Left ventricle myocardium superior (tissue), 1 donor: ENCODE measurements at places on chromosomes 1 and 21. TPM values are rescaled to one million over a fixed set of nuclear protein-coding genes. Genes with fewer than 3 reads are reported as not detected.

- DNase-seq = no peak
Measured at GRCh38 chr1:246165826-246166709, 341.0 kb downstream of the SMYD3 start.

GRCh38 chr1:167599957-167600581 lies 30.0 kb upstream of the RCSD1 start:
- peak; percentile 34 for DNase-seq

DNA sequence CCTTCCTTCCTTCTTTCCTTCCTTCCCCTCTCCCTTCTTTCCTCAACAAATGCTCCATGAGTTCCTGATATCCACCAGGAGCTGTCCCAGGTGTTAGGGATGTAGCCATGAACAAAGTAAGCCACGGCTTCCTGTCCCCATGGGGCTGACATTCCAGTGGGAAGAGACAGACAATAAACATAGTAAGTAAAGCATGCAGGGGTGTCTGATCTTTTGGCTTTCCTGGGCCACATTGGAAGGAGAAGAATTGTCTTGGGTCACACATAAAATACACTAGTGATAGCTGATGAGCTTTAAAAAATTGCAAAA lies 81.5 kb upstream of the ZBTB40 start:
- no peak for DNase-seq

DNA sequence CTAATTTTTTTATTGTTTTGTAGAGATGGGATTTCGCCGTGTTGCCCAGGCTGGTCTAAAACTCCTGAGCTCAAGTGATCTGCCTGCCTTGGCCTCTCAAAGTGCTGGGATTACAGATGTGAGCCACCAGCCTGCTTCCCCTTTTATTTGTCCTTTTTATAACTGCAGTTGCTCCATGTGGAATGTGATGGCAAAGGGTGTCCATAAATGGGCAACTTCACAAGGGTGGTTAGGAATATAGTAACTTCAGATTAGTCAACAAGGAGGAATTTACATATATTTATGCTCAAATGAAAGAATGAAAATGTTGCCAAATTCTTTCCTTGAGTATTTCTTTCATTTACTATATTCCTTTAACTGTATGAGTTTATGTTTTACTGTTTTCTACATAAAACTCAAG lies 182.9 kb downstream of the BACH1 start:
- no peak for DNase-seq

Gene SV2A
- 0.22 TPM for total RNA-seq

DNA sequence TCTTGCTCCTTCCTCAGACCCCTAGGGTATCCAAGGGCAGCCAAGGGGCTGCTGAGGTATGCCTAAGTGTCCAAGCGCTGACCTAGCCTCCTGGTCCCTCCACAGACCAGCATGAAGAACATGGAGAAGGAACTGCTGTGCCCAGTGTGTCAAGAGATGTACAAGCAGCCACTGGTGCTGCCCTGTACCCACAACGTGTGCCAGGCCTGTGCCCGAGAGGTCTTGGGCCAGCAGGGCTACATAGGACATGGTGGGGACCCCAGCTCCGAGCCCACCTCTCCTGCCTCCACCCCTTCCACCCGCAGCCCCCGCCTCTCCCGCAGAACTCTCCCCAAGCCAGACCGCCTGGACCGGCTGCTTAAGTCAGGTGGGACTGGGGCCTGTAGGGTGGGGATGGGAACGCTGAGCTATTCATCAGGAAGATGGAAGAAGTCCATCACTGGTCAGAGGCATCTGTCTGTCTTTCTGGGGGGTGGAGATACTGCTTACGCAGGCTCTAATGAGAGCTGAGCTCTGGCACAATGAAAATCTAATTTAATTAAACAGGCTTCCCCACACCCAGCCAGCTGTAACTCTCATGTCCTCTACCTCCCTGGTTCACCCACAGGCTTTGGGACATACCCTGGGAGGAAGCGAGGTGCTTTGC lies 1.8 kb downstream of the TRIM46 start:
- no peak for DNase-seq

GRCh38 chr1:32928715-32929114 lies 27.5 kb upstream of the TMEM54 start:
- DNase-seq = no peak

GRCh38 chr1:51473331-51474115 lies 45.5 kb downstream of the EPS15 start:
- no peak for DNase-seq

Gene CDK18
- 209 TPM for total RNA-seq

Gene SIPA1L2
- 127 TPM for total RNA-seq

Gene TTC39A
- total RNA-seq = 18.0 TPM

DNA sequence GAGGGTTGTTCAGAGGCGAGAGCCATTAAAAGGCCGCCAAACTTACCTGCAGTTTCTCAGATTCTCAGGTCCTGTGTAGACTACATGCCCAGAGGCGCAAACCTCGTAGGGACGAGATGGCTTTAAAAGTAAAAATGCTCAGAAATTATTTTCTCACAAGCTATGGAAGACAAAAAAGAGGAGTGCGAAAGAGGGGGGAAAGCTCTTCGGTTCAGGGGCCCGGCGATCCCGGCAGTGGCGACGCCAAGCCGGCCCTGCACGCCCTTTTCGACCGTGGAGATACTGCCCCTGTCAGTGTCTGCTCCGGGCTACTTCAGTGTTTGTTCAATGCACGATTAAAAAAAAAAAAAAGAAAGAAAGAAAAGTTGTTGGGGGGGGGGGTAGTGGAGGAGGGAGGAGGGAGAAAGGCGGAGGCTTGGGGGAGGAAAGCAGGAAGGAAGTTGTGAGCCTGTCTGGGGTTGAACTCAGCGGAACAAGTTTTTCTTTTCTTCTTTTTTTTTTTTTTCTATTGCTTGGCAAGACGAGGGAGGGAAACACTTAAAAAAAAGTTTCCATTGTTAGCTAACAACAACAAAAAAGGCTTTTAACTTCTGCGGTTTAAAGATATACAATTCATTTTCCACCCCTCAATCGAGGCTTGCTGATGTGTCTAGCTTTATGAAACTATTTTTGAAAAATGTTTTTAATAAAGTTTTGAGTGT lies at the start of gene ITPKB:
Gene ITPKB, minus strand, starts transcription at position 288 of the 701 bp plus-strand sequence. CDS start 1,824 bp downstream, outside the sequence.
- DNase-seq = peak; percentile 62

Gene CATSPERE
- total RNA-seq = 0.50 TPM

Gene RGS1
- total RNA-seq = 0.59 TPM

DNA sequence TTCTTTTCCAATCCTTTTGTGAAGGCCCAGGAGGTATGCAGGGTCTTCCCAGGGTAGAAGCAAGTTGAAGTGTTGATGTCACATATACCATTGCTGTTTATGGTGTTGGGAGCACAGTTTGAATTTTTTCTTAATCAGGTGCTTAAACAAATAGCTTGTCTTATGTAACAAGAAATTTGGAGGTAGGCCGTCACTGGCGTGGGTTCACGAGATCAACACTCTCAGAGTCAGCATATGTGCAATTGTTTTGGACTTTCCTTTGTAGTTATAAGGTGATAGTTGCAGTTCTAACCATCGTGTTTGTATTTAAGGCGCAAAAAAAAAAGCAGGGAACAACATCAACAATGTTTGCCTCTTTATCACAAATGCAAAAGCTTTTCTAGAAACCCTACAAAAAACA lies 13.3 kb downstream of the FNBP1L start:
- DNase-seq = no peak

GRCh38 chr1:41353744-41354143 lies 7.5 kb upstream of the FOXO6 start:
- no peak for DNase-seq

GRCh38 chr1:41135196-41135947 lies 106.7 kb downstream of the SCMH1 start:
- no peak for DNase-seq

Gene PLPP3
- total RNA-seq = 140 TPM

Gene FMO4
- 2.2 TPM for total RNA-seq

DNA sequence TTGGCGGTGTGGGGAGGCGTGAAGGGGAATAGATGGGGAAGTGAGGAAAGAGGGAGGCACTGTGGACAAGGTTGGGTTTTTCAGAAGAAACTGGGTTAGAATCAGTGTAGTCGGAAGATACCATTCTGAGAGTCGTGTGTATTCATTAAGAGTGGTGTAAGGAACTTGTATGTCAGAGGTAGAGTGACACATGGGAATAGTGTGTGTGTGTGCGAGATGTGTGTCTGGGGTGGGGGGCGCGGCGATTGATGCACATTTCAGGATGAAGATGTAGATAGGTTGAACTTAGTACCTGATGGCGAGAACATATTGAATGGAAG lies 878 bp downstream of the SMG7 start:
- DNase-seq = no peak

DNA sequence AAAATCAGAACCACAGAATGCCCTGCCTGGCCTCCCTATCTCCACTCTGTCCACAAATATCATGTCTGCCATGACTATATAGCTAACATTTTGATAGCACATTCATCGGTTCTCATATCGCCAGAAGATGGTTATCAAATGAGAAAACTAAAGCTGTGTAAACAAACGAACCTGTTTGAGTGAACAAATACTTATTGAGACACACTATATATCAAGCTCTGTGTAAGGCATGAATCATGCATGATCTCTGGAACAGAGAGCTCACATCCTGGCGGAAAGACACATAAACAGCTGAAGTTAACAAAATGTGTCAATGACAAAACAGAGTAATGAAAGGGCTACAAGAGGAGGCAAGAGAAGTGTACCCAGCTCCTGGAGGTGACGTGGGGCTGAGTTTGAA lies 13.1 kb downstream of the KCND3 start:
- no peak for DNase-seq

- DNase-seq = no peak
Measured at GRCh38 chr1:43902058-43902831, 31.4 kb upstream of the ARTN start.

DNA sequence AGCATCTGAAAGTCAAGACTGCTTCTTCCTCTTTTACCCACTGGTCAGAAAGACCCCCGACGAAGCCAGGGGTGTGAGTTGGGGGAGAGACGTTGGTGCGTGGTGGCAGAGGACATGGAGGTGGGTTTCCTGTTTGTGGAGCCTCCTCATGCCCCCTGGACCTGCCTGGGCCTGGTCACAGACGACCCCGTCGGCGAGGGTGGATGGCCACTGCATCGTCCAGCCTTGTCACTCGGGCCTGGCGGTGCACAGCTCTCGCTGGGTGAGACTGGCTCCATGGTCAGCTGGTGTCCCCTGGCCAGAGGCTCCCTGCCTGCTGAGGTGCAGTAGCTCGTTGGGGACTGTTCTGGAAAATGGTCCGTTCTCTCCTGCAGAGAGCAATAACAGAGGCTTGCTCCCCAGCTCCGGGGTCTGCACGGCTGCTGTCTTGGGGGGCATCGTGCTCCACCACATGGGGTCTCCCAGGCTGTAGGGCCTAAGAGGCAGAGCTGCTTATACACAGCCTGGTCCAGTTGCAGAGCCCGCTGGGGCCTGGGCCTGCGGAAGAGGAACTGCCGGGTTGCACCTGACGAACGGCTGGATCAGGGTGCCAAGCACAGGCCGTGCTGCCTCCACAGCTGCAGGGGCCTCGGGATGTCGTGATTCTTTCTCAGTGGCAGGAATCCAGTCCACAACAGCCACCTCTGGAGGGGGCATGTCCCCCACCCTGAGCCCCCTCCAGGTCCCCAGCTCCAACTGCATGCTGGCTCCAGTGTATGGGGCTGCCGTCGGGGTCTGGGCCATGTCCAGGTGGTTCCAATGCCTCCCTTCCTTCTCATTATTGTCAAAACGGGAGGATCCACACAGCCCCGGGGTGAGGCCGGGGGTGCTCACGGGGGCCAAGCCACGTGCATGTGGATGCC lies 18.0 kb upstream of the ACTRT2 start:
- no peak for DNase-seq

DNA sequence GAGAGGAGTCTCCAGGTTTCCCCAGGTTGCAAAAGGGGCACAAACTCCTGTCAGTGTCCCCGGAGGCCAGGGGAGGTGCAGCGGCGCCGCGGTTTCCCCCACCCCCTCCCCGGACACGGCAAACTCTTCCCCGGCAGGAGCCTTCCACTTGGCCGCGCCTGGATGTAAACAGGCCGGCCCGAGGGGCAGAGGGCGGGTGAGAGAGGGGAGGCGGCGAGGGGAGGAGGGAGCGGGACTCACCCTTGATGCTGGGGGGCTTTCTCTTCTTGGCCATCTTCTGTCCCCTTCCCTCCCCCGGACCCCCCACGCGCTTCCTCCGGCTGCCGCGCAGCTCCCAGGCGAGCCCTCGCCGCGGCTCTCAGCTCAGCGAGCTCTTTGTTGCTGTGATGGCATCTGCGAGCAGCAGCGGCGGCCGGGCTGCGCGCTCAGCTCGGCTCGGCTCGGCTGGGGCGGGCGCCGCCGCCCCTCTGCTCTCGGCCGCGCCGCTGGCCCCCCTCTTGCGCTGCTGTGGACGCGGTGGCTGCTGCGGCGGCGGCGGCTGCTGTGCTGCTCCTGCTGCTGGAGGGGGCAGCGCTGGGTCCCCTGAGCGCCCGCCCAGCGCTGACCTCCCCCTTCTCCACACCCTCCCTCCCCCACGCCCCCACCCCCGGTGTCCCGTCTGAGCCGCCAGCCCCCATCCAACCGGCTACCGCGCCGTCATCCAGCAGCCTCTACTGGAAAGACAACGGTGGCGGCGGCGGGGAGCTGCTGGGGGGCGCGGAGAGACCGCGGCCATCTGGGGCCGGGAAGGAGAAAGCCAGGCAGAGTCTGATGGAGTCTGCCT lies 4.9 kb upstream of the SLC44A5 start:
- DNase-seq = peak; percentile 48

- peak; percentile 89 for DNase-seq
Measured at GRCh38 chr21:43938751-43939442, 73.2 kb upstream of the TRAPPC10 start.

GRCh38 chr1:6635161-6635909 lies 10.7 kb downstream of the THAP3 start:
- DNase-seq = no peak

DNA sequence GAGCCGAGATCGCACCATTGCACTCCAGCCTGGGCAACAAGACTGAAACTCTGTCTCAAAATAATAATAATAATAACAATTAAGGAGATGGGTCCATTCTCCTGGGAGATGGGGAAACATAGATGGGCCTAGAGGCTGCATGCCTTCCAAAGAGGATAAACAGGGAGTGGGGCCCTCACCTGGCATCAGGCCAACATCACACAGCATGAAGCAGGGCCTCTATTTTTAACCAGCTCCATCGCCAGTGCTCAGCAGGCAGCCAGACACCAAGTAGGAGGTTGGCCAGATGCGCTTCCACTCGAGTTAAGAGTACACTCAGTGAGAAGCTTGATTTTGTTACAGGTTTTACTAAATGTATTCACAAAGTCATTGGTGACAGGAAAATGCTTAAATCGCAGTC lies 352.0 kb downstream of the RRAGC start:
- DNase-seq = no peak

- DNase-seq = no peak
Measured at GRCh38 chr1:156591181-156591431, 470 bp upstream of the NAXE start.

DNA sequence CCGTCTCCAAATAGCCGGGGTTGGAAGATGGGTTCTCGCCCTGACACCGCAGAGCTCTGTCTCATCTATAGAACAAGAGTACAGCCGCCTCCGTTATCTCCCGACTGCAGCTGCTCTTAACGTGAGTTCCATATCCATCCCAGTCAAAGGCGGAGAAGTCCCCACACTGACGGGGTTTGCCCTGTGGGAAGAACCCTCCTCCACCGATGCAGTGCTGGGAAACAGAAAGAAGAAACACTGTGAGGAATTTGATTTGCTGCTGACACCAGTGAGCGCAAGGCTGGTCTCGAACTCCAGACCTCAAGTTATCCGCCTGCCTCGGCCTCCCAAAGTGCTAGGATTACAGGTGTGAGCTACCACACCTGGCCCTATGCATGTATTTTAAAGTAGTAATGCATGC lies 9.5 kb downstream of the ITLN2 start:
- no peak for DNase-seq

Gene IL20
- not detected for total RNA-seq

Gene SEC16B
- 1.8 TPM for total RNA-seq

GRCh38 chr1:55214934-55215193 lies 300 bp downstream of the USP24 start:
- no peak for DNase-seq

- no peak for DNase-seq
Measured at GRCh38 chr1:107116306-107116790, 24.5 kb upstream of the NTNG1 start.
